T47D (cell line): ENCODE measurements at places on chromosomes 1 and 21.

DNA sequence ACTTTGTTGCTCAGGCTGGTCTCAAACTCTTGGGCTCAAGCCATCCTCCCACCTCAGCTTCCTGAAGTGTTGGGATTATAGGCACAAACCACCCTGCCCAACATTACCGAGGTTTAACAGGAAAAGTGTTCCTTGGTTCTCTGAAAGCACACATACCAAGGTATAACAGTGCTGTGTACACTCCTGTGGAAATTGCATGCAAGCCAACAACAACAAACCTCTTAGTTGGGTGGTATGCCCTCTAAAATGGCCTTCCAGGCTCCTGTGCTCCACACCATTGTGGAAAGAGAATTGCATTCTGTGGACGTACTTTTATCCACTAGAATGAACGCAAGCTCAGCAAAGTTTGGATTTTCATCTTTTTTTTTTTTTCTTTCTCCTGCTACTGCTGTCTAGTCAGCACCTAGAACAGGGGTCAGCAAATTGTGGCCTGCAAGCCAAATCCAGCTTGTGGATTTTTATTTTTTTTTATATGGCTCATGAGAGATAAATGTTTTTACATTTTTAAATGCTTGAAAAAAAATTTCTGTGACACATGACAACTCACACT, 192.2 kb upstream of the TNR start:
- DNase-seq: no peak

DNA sequence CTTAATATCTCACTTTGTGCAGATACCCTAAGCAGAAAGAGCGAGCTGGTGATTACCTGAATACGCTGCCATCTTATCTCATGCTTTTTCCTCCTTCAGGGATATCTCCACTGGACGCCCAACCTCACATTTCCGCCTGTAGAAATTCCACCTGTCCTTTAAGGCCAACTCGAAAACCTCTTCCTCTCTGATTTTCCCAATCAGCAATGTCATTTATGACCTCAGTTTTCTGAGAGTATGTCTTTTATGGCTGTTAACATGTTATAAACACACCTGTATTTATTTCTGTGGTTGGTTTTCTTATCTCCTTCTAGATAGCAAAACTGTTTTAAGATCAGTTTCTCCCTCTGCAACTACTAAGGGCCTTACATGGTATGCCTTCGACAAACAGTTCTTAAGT, 41.1 kb downstream of the CD34 start:
- DNase-seq: no peak

DNA sequence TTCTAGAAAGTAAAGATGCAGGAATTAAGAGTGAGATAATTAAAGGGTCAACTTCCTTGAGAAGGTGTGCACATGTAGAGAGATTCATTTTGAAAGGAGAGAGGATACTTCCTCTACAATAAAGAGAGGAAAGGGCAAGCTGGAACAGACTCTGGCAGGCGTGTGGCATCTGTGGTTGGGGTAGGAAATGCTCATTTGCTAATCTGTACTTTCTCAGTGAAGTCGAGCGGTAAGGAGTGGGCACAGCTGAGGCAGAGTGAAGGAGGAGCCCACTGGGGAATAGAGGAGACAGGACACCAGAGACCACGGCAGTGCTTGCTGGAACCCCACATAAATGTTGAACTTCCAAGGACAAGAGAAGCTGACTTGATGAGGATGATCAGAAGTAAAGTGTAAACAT, 49.1 kb downstream of the PCSK9 start:
- DNase-seq: no peak

GRCh38 chr21:30714456-30714855, 4.1 kb downstream of the KRTAP21-3 start:
- no peak for DNase-seq

DNA sequence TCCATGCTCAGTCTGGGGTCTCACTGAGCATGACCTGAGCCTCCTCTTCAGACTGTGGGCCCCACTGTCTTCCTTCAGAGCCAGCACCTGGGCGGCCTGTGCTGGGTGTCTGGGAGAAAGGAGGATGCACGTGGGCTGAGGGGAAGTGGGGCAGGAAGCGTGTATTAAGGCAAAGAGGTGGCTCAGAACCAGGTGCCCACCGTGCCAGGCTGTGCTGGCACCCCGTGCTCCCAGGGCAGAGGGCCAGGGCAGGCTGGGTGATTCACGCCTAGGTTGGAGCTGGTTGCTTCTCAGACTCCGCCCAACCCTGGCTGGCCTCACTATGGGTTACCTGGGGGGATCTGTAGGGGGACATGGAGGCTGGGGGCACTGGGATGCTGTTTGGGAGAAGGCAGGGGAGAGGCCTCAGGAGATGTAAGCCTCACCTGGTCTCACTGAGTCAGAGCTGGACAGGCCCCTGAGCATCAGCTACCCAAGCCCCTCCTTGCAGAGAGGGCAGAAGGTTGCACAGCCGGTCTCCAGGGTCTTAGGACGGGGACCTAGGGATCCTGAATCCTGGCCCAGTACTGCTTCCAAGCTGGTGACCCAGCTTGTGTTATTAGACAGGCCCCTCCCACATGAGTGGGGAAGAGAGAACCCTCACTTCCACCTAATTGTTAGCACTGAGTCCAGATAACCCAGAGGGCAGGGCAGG, 18.6 kb upstream of the PADI1 start:
- DNase-seq: no peak

GRCh38 chr1:3172431-3173380, 103.7 kb downstream of the PRDM16 start:
- DNase-seq: no peak

GRCh38 chr1:227774821-227775661, 39.8 kb downstream of the SNAP47 start:
- no peak for DNase-seq

DNA sequence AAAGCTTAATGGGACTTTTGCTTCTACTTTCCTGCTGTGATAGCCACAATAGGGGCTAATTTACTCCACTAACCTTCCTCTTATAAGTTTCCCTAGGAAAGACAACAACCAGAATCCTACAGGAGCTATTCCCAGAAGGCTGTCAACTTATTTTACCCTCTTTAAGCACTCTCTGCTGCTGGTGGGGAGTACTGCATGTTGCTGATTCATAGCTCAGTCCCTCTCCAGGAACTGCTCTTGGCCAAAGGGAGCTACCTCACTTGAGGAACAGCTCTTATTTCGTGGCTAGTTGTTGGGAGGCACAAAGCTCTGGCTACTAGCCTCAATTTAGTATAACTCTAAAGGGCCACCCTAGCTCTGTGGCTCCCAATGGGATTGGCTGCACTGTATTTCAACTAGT, 37.2 kb downstream of the ADSS2 start:
- DNase-seq: no peak

- no peak for DNase-seq
These were observed 33.3 kb downstream of the KRTAP19-8 start for GRCh38 chr21:31005019-31005418.

GRCh38 chr1:182687361-182687760, 3.0 kb upstream of the RGS8 start:
- peak; percentile 31 for DNase-seq

GRCh38 chr1:96559707-96560596, 161.6 kb upstream of the PTBP2 start:
- DNase-seq: no peak

GRCh38 chr1:183870351-183871077, 65.6 kb downstream of the RGL1 start:
- DNase-seq: no peak

- DNase-seq: no peak
These were observed 40.0 kb downstream of the GRIK3 start for GRCh38 chr1:36994294-36994693.

DNA sequence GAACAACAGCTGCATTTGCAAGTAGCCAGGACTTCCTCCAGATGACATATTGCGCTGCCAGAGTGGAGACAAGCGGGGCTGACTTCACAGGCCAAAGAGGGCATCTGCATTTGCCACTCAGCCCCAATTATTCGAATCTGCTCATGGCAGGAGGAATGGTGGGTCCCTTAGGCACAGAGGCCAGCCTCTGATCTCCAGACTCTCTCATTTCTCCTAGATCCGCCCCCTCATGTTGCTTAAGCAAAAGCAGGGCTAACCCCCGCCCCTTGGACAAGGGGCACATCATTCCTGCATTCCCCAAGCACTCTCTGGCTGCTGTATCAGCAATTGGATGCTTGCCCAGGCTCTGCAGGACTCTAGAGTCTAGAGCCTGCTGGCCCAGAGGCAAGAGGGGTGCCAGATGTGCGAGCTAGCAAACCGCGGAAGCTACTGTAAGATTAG, 262.4 kb downstream of the ST6GALNAC3 start:
- no peak for DNase-seq

DNA sequence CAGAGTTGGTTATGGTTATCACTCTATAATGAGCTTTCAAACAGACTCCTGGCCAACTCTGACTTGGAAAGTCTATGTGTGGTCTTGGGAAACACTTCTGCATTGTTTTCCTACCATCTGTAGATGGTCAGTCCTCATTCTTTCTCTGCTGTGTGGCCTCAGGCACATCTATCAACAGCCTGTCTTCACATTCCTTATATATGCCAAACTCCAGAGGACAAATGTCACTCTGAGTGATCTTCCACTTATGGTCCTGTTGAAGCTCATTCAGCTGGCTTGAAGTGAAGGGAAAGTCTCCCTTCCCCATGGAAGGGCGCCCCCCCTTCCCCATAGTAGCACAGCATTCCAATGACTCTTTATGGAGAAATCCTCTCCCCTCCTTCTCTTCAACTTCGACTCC, 58.7 kb downstream of the VANGL2 start:
- DNase-seq: no peak

GRCh38 chr1:54239631-54240031, 39.7 kb downstream of the MRPL37 start:
- DNase-seq: no peak

DNA sequence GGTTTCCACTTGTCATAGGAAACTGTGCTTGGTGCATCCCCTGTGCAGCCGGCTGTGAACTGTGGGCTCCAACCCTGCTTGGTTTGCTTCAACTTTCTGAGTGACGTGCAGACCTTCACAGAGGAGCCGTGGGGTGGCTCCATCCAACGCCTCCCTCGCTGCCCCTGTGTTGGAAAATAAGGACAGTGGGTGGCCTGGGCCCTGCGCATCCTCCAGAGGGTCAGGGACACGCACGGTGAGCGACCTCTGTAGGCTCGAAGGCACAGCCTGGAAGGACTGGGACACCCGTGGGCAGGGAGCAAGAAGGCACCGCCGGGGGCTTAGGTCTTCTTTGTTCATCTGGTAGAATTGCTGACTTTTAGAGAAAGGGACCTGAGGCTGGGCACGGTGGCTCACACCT, 6.5 kb upstream of the FAAP20 start:
- DNase-seq: no peak

- DNase-seq: no peak
These were observed 34.9 kb upstream of the ZC3H12A start for GRCh38 chr1:37439349-37439995.

- DNase-seq: peak; percentile 86
These were observed 857.4 kb downstream of the USP25 start for GRCh38 chr21:16587141-16587581.

DNA sequence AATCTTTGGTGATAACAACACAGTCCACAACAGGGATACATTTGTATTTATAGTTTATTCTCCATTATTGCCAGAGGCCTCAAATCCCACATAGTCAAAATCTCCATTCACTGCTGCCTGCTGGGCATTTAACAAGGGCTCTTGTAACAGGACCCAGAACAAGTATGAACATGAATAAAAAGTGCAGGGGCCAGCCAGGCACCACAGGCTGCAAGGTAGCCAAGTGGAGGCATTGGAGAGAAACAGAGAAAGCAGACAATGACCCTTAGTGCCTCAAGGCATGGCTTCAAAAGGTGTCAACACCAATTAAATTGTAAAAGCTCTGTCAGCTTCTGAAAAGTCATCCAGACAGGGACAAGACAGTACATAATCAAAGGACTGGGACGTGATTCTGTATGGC, 116.8 kb downstream of the ATP6V1G3 start:
- no peak for DNase-seq

DNA sequence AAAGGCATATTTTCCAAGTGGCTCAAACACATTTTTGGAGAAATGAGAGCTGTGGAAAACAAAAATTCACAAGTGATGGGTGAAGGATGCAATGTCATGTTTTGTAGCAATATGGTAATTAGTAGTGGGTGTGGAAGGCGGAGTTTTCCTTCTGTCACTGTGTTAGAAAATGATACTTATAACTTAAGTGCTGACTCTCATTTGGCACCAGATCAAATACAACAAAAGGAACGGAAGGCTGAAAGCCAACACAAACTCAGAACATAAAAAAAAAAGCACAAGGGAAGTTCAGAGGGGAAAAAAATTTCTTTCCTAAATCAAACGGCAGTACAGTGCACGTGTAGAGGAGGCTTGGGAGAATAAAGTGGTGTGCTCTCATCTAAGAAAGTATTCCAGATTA, at the start of gene TNFSF18:
Gene TNFSF18, minus strand, starts transcription at position 77 of the 400 bp plus-strand sequence. Its CDS starts 45 bp downstream, at position 32.
- DNase-seq: no peak

GRCh38 chr1:173485401-173485800, 8.3 kb downstream of the PRDX6 start:
- no peak for DNase-seq

- DNase-seq: no peak
These were observed 9.3 kb upstream of the HES5 start for GRCh38 chr1:2539312-2539907.

DNA sequence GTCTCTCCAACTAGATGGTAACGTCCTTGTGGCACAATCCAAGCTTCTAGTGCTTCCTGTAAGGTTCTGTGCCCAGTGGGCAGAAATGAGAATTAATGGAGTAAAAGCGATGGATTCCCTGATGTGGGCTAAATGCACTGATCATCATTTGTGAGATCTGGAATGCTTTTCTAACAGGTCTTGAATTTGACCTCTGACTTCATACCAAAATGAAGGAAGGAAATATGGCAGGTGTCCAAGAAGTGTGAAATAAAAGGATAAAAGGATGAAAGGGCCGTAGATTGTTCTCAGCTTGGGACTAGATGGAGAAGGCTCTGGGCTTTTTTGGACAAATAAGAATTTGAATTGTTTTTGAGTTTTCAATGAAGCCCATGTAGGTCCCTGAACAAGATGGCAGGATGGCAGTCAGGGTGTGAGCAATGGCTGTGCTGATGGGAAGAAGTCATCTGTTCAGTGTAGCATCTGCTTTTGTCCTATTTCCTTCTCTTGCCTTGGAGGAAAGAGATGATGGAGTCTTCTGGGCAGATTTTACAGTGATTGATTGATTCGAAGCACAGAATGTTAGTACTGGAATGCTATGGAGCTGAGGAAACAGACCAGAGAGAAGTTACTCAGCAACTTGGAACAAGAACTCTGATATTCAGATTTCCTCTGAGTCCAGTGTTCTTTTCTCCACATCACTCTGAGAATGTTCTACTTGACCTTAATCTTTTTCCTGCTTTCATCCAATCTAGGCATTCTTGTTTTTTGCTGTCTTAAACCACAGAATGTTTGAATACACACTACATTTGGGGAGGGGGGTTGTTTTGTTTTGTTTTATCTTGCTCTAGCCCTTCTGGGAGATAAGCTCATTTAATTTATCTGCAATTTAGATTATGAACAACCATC, 286.0 kb downstream of the HLX start:
- no peak for DNase-seq
